Tongue (tissue), 3 donors: ENCODE measurements at places on chromosomes 3 and 15.

DNA sequence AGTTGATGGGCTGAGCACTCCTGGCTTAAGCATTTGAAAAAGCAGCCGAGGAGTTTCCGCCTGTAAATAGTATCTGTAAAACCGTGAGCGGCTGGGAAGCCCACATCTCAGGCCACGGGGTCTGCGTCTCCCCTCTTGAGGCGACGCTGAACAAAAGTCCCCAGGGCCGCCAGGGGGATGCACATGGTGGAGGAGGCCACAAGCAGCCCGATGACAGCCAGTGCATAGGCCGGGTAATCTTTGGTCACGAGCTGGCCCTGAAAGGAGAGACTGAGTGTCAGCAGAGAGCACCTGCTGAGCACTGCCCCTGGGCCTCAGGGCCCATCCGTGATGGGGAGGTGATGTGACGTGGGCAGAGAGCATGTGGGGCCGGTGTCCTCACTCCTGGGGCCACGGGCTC, 37.5 kb downstream of the SLC6A20 start:
- no peak for DNase-seq

DNA sequence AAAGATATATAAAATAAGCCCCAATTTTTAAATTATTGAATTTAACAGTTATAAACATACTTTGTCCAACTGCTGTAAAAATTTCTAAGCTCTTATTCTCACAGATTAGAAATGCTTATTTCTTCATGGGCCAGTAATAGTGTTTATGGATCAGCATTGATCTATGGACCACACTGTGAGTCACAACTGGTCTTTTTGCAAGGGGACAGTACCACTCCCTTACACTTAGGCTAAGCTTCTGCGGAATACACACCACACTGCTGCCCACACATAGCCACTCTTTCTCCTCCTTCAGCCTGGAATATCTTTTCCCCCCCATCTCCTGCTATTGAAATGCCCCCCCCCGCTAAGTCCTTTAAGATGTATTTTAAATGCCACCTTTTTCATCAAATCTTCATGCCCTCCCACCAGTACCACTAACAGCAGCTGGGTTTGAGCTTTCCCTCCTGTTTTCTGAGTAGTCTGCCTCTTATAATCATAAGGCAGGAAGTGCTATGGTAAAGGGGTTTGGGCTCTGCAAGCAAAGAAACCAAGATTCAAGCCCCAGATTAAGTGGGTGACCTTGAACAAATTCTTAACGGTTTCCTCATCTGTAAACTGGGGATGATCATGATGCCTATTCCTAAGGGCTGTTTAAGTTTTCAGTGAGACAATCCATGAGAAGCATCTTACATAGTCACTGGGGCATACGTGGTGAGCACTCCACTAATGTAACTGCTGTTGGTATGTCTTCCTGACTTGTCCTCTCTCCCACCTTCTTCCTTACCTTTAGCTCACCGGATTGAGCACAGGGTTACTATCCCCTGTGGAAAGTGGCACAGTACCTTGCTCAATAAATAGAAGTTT, 69.2 kb downstream of the DCUN1D1 start:
- no peak for DNase-seq

GRCh38 chr15:29821416-29822099, 710 bp downstream of the TJP1 start:
- peak; percentile 82 for DNase-seq

- no peak for DNase-seq
These were observed 197.5 kb downstream of the ADAMTS9 start for GRCh38 chr3:64490180-64490724.

GRCh38 chr3:21654241-21654640, 96.8 kb downstream of the ZNF385D start:
- DNase-seq: no peak

GRCh38 chr3:192834428-192834827, 83.2 kb downstream of the MB21D2 start:
- DNase-seq: peak; percentile 53

- no peak for DNase-seq
These were observed 602 bp downstream of the CPB1 start for GRCh38 chr3:148828136-148828690.

GRCh38 chr3:155525324-155525833, 219.5 kb downstream of the PLCH1 start:
- DNase-seq: no peak

DNA sequence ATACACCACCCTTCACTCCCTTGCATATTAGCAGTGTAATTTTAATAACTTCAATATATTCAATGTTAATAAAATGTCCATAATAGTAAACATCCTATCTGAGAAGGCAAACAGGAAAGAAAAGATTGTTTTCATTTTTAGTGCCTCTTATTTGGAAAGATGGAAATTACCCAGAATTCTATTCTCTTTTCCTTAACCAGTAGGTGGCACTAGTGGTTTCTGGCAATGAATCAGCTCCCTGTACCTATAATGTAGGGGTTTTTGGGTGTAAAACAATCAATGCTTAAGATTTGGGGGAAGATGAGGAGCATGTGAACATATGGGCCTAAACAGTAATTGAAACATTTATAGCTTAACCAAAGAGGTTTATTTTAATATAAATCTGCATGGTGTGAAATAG, 5.7 kb upstream of the SEMA6D start:
- no peak for DNase-seq

- peak; percentile 83 for DNase-seq
These were observed 46.3 kb downstream of the GABRG3 start for GRCh38 chr15:27017168-27017809.

- no peak for DNase-seq
These were observed 32.2 kb upstream of the TM2D3 start for GRCh38 chr15:101684384-101684783.

- no peak for DNase-seq
These were observed 15.8 kb downstream of the PLXNA1 start for GRCh38 chr3:126998728-126999127.

GRCh38 chr3:124298301-124298700, 306.4 kb upstream of the ROPN1 start:
- DNase-seq: no peak

DNA sequence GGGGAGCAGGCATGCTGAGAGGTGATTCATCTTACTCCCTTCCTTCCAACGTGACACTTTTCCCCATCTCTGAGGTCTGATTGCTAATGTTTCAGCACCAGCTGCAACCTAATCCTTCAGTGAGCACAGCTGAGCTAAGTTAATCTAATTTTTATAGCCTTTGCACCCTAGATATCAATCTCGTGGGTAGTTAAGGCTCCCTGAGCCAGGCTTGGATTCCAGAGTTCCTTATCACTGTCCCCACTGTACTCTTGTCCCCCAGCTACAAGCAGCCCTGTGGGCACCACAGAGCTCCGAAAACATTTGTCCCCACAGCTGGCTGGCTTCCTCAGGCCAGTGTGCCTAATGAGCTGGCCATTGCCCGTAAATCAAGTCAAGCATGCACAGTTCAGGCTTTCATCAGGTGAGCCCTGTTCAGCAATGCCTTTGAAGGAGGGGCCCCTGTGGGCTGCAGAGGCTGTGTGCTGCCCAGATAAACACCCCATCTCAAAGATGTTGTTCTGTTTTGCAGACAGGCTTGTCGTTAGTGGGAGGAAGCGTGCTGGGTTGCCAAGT, 376.9 kb upstream of the RASGRP1 start:
- DNase-seq: peak; percentile 38

- DNase-seq: no peak
These were observed 285.2 kb upstream of the MME start for GRCh38 chr3:154794814-154795445.

DNA sequence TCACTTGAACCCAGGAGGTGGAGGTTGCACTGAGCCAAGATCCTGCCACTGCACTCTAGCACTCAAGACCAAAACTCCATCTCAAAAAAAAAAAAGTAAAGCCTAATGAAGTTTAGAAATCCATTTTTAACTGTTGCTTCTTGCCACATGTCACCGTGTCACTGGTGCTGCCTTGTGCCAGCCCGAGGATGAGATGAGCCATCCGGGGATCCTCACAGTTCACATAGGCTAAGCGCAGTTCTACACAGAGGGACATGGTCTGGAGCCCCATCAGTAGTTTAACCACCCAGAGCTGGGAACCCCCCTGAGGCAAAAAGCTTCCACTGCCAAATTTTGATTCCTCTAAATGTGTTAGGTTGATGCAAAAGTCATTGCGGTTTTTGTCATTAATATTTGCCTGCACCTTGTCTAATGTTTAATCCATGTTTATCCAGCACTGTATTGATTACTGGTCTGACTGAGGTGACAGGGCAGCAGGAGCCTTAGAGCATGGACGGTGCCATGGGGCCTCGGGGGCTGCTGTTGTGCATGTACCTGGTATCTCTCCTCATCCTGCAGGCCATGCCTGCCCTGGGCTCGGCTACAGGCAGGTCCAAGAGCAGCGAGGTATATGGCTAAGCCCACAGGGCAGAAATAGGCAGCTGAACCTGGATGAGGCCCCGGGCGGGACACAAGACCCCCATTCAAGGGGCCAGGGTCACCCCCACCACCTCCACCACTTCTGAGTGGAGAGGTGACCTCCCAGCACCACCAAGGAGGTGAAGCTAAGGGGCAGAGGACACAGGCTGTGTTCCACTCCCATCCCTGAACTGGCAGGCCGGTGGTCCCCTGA, at the start of gene ITIH1:
ITIH1 (plus strand) TSS at position 473 of the 832 bp plus-strand sequence; CDS start at position 490, 17 bp downstream.
- DNase-seq: no peak

DNA sequence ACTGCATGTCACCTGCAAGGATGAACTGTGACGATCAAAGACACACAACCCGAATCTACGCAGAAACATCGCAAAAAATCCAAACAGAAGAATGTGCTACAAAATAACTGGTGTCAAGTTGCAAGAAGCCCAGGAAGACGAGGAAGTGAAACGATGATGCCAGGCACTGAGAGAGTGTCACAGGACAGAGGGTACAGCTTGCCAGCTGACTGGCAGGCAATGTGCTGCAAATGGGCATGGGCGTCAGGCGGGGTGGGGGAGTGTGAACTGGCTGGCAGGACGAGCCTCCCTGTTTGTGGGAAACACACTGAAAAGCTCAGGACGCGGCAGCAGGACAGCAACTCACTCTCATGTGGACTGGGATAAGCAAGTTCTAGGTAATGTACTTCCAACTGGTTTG, 28.9 kb upstream of the OCA2 start:
- no peak for DNase-seq

- no peak for DNase-seq
These were observed 86.5 kb upstream of the NMNAT3 start for GRCh38 chr3:139764069-139764905.

GRCh38 chr15:92149465-92149864, 244.2 kb upstream of the ST8SIA2 start:
- no peak for DNase-seq

- DNase-seq: peak; percentile 85
These were observed 38.3 kb downstream of the SLC6A6 start for GRCh38 chr3:14440531-14441239.

DNA sequence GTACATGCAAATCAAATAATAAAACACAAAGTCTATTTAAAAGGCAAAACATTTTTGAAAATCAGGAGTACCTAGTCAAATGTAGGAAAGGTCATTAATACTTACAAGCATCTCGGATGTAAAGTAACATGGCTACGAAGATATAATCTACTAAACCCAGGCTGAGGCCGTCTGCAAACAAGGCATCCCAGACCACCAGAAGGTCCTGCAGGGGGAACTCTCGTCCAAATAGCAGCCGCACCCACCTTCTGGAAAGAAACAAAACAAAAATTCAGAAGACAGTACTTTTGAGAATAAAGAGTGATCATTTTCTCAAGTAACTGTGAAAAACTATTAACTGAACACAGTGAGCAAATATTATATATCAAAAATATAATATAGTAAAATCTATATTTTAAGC, 423.1 kb downstream of the PLCL2 start:
- no peak for DNase-seq

GRCh38 chr3:52257911-52258310, 12.4 kb downstream of the PPM1M start:
- no peak for DNase-seq

- no peak for DNase-seq
These were observed 23.1 kb downstream of the FGD5 start for GRCh38 chr3:14841836-14842235.
